Renal pelvis (tissue), 12 donors: ENCODE measurements at places on chromosomes 16 and 17. TPM values are rescaled to one million over a fixed set of nuclear protein-coding genes. Genes with fewer than 3 reads are reported as not detected.
A peak's percentile ranks its signal among the peaks of the same experiment; 100 is the strongest.

DNA sequence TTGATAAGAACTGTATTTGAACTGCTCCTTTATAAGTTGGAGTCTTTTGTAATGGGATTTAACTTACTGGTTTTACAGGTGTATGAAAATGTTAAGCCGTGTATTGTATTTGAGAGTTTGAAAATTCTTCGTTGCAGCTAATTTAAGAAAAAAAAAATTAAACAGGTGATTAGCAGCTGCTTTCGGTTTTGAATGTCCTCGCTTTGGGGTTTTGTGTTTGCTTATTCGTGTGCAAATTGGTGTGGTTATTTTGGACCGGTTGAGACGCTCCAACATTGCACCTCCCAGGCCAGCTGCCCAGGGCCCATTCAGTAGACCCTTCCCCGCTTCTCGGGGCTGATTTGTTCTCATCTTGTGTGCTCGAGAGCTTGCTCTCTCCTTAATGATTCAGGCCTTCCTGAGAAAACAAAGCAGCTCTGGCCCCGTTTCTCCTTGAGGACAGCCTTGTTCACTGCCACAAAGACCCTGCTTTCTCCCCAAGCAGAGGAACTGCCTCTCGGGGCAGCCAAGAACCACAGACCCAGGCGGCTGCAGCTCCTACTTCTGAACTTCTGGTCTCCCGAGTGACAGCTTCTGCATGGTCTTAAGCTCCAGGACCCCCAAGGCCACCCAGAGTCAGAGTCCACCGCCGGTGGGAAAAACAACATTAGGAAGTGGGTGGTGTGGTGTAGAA, 100.5 kb downstream of the MSI2 start:
- peak; percentile 11 for DNase-seq

Gene DOC2B
- polyA plus RNA-seq, result 50.1 TPM

DNA sequence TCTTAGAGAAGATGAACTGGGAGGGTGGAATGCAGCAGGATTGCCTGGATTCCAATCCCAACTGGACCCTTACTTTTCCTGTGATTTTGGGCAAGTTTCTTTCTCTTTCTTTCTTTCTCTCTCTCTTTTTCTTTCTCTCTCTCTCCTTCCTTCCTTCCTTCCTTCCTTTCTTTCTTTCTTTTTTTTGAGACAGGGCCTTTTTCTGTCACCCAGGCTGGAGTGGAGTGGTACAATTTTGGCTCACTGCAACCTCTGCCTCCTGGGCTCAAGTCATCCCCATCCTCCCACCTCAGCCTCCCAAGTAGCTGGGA, 20.5 kb downstream of the CDH1 start:
- no peak for DNase-seq

Gene VMO1
- polyA plus RNA-seq, result 0.65 TPM

Gene MYL4
- 3.9 TPM for polyA plus RNA-seq

- DNase-seq, result peak; percentile 87
These were observed 13.5 kb downstream of the SPHK1 start for GRCh38 chr17:76397687-76398522.

DNA sequence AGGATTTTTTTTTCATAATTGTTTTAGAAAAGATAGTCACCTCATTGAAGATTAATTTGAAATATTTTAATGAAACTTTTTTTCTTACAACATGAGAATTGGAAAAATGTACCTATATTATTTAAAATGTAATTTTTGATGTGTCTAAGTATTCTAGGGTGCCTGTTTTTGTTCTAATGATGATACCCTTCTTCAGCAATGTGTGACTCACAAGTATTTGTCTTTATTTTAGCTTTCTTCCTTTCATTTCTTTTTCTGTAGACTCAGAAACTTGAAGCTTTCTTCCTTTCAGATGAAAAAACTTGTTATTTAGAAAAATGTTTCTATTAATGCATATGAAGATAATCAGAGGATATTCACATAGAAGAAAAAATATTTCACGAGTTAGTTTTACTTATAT, 231.8 kb downstream of the BCAS3 start:
- no peak for DNase-seq

Gene MMP15
- polyA plus RNA-seq, result 14.7 TPM

DNA sequence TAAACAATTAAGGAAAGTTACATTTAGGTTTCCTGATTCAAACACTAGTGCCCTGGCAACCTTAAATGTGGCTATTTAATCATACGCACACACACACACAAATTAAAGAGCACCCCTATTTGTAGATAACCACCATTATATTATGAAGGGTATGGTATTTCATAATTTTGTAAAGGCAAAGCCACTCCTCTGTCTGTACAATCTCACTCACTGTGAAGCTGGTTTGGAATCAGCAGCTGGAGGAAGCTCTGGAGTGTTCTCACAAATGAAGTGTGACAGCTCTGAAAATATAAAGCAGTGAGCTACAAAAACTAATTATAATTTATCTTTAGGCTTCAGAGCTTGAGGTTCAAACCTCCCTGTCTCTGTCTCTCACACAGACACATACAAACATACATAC, 57.9 kb upstream of the KCNJ16 start:
- no peak for DNase-seq

DNA sequence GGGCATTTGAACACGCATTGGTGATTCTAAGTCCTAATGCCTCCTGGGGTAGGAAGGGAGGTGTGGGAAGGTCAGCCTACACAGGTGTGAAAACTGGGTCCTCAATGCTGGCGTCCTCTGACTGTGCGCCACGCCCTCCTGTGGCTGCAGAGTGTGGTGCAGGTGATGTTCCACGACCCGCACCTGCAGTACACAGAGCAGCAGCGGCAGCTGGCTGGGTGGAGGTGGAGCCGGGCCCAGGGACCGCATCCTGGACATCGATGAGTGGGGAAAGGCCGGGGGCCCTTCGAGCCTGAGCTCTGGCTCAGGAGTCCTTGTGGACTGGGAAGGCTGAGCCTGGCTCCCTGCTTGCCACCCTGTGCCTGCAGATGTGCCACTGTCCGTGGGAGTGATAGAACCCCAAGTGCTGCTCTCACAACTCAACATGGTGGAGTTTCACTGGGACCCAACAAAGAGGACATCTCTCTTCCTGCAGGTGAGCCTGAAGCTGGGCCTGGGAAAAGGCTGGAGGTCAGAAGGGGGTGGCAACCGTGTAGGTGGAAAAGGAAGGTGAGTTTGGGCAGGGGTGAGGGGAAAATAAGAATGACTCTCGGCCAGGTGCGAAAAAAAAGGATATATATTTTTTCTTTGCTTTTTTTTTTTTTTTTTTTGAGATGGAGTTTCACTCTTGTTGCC, 14.0 kb upstream of the STAC2 start:
- no peak for DNase-seq

DNA sequence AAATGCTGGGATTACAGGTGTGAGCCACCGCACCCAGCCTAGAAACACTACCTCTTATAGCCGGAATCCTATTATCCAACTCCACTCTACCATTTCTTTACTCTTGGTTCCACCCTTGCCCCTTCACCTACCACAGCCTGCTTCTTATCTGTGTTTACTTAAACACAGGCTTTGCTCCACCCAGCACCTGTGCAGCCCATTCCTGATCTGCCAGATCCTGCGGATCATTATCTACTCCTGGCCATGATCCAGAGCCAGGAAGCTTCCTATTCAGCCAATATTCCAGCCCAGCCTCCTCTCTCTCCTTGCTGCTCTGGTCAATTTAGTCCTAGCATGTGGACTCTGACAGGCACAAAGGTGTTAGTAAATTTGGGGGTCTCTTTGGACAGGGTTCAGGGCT, 98.8 kb upstream of the MED13 start:
- DNase-seq, result no peak
